Heart left ventricle (tissue), 16 donors: ENCODE measurements at places on chromosomes 12 and 14. TPM values are rescaled to one million over a fixed set of nuclear protein-coding genes. Genes with fewer than 3 reads are reported as not detected.

- H3K36me3 ChIP-seq: peaks cover 7% of the 10 kb centered on the region
- H3K27ac ChIP-seq: peak overlapping the region; percentile 87
- DNase-seq: no peak
- H3K4me1 ChIP-seq: peaks cover 4% of the 10 kb centered on the region
- no peaks in the 10 kb centered on the region for H3K27me3 ChIP-seq
Measured at GRCh38 chr12:50926415-50926814, 25.9 kb upstream of the HIGD1C start.

- no peaks in the 10 kb centered on the region for H3K27me3 ChIP-seq
- H3K27ac ChIP-seq: peak within 1 kb of the TSS; percentile 95
- H3K4me3 ChIP-seq: peak within 1 kb of the TSS; percentile 65
- peak; percentile 83 for DNase-seq
- no peaks in the 10 kb centered on the region for H3K4me1 ChIP-seq
Measured at GRCh38 chr12:20368114-20368650, at the start of gene PDE3A. Gene PDE3A (plus strand): TSS chr12:20368537. CDS start chr12:20369285, 748 bp downstream.

Gene CMTM5
- 0.32 TPM for total RNA-seq

DNA sequence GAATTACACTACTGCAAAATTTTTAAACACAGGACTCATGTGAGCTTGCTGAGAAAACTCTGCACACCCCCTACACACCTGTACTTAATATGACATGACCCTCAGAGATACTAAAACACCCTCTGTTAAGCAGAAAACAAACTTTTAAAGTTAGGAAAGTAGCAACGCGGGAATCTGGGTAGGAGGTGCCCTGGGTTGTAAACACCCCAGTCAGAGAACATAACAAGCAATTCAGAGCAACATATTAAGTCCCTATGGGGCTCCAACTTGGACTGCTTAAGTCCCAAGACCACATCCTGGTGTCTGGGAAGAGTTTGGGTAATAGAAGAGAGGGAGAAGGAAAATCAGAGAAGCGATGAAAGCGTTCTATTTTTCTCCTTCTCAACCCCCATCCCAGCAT lies 1.2 kb downstream of the ATF7 start:
- peak overlapping the region; percentile 71 for H3K4me3 ChIP-seq
- no peaks in the 10 kb centered on the region for H3K36me3 ChIP-seq
- peaks cover 35% of the 10 kb centered on the region for H3K4me1 ChIP-seq
- DNase-seq: no peak
- H3K27me3 ChIP-seq: no peaks in the 10 kb centered on the region

DNA sequence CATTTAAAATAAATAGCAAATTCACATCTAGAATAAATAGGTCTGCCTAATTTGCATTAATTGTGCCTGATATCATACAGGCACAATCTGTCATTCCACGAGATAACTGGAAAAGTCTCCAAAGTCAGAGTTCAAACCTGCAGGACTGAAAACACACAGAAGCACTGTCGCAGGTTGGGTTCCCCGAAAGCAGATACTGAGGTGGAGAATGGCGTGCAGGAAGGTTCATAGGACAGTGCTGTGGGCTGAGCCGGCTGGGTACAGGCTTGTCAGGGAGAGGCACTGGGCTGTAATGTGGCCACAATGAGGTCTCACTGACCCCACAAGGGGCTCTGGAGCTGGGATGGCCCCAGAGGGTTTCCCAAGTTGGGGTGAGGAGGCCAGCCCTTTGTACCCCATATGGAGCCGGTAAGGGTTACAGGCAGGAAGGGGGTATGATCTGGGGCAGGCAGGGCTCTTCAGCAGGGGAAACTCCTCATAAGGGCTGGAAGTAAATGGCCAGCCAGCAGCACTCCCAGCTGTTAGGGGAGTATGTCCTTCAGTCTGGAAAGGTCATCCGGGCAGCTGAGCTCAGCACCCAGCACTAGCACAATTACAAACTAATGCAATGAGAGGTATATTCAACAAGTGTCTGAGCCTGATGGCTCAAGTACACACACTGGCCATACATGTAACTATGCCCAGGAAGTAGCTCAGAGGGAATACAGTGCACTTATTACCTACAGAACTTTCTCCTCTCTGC lies 68.5 kb downstream of the NT5DC3 start:
- H3K27ac ChIP-seq: no peak overlapping the region
- no peak for DNase-seq
- H3K27me3 ChIP-seq: no peaks in the 10 kb centered on the region
- no peaks in the 10 kb centered on the region for H3K4me1 ChIP-seq

DNA sequence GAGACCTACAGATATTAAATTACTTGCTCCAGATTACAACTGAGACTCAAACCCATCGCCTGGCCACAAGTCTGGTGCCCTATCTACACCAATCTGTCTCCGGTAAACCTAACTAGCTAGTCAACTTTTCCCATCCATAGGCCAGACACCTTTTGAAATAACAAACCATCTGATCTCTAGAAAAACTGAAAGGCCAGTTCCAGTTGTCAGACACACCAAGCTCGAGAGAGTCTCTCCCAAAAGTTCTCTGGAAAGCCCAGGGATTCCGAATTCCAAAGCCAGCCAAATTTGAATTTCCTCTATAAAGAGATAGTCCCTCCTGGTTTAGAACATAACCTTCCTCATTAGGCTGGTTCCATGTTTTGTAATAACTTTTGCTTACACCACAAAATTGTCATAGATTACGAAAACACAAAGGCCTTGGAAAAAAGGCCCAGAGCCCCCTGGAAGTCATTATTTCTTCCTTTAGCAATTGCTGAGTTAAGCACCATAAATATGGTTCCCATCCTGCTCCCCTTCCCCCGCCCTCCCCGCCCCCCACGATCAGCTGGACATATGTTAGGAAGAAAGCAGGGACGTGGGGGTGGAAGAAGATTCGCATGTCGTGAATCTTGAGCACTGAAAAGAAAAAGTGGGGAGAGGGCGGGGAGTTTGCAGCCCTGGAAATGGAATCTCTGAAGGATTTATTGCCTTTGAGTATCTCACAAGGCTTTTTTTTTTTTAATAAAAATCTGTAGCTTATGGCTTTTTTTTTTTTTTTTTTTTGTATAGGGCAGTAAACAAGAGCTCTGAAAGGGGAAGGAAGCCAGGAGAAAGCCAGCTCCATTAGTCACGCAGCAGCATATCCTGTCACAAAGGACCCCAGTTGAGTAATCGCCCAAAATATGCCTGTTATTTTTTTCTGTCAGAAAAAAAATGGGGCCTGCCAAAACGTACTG lies 110.4 kb downstream of the ZFP36L1 start:
- peak overlapping the region; percentile 83 for H3K27ac ChIP-seq
- H3K36me3 ChIP-seq: no peaks in the 10 kb centered on the region
- H3K27me3 ChIP-seq: no peaks in the 10 kb centered on the region
- peaks cover 37% of the 10 kb centered on the region for H3K4me1 ChIP-seq
- peak; percentile 74 for DNase-seq

Gene KRT72
- not detected for total RNA-seq

Gene CMA1
- not detected for total RNA-seq

Gene CLEC2B
- 3.5 TPM for total RNA-seq

Gene GPR137C
- 1.9 TPM for total RNA-seq

DNA sequence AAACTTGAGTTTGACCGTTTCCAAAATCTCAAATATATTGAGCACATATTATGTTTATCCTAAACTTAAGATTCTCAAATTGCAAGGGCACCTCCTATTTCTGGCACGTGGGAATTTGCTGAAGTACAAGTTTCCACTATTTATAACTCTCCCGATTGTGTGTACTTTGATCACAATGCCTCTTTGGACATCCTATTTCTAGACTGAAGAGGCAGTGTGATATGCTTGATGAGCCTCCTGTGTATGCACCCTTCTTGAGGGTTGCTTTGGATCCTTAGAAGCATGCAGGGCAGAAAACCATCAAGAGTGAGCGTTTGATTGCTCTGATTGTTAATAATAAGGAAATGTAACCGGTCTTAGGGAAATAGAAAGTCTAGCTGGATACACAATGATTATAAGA lies 218.9 kb upstream of the RBM19 start:
- H3K27ac ChIP-seq: no peak overlapping the region
- DNase-seq: no peak
- H3K4me1 ChIP-seq: no peaks in the 10 kb centered on the region

GRCh38 chr14:96038920-96039632 lies at the start of gene C14orf132:
Gene C14orf132 (plus strand): TSS chr14:96039362. CDS start chr14:96039501, 139 bp downstream.
- peak within 1 kb of the TSS; percentile 61 for H3K4me3 ChIP-seq
- H3K36me3 ChIP-seq: no peaks in the 10 kb centered on the region
- DNase-seq: peak; percentile 60
- H3K27me3 ChIP-seq: peaks cover 20% of the 10 kb centered on the region
- peak within 1 kb of the TSS; percentile 81 for H3K27ac ChIP-seq
- H3K4me1 ChIP-seq: peaks cover 9% of the 10 kb centered on the region

Gene TMEM117
- total RNA-seq: 7.9 TPM

DNA sequence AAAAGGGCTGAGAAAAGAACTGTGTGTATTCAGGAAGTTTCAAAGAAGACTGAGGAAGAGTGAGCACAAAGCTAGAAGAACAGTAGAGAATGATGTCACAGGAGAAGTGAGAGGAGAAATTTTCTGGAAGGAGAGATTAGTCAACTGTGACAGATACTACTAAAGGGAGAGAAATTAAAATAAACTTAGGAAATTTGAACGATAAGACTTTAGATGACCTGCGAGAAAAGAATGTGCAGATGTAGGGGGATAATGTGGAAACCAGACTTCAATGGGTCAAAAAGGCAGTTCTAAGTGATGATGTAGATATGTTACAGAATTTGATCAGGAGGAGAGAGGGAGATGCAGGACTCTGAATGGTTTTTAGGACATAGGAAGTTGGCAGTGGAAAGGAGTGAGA lies 287.4 kb downstream of the SYT1 start:
- H3K36me3 ChIP-seq: no peaks in the 10 kb centered on the region
- DNase-seq: no peak
- no peak overlapping the region for H3K4me3 ChIP-seq
- no peaks in the 10 kb centered on the region for H3K27me3 ChIP-seq
- H3K4me1 ChIP-seq: no peaks in the 10 kb centered on the region

DNA sequence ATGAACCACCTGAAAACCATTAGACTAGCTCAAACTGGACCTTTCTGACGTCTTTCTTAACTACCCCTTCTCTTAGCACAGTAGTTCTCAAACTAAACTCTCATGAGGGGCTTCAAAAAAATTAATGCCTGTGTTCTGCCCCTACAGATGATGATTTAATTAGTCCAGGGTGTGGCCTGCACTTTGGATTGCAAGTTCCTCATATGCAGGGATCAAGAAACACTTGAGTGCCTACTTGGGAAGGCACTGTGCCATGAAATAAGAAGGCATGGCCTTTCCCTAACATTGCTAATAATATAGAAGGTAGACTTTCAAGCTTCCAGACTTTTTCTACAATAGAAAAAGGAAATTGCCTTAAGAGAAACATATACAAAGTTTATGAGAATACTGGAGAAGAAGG lies 22.8 kb upstream of the KLHDC2 start:
- no peak overlapping the region for H3K27ac ChIP-seq
- no peak for DNase-seq
- no peak overlapping the region for H3K4me3 ChIP-seq
- H3K27me3 ChIP-seq: no peaks in the 10 kb centered on the region
- peaks cover 39% of the 10 kb centered on the region for H3K36me3 ChIP-seq

Gene PPM1H
- 4.2 TPM for total RNA-seq

DNA sequence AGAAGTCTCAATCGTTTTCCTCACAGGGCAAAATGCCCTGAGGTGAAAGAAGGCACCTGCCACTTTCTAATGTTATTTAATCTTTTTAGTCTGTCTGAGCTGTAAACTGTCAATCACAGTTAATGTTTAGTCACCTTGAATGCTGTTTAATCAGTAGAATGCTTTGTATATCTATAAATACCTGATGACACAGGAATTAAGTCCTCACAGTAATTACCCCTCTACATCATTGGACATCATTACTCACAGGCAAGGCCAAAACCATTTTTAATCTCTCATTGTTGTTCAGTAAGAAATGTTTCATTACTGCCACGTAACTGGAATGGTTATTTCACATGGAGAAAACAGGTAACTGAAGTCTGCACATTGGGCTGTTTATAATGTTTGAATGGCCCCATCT lies 178.8 kb downstream of the EXOC5 start:
- H3K4me1 ChIP-seq: no peaks in the 10 kb centered on the region
- no peaks in the 10 kb centered on the region for H3K36me3 ChIP-seq
- H3K27ac ChIP-seq: no peak overlapping the region

Gene KCNH3
- total RNA-seq: 0.29 TPM

GRCh38 chr14:96808619-96809406 lies 11.6 kb downstream of the VRK1 start:
- no peak overlapping the region for H3K27ac ChIP-seq
- no peak for DNase-seq
- H3K27me3 ChIP-seq: no peaks in the 10 kb centered on the region
- no peaks in the 10 kb centered on the region for H3K36me3 ChIP-seq

Gene USP30
- total RNA-seq: 17.5 TPM

Gene HSP90B1
- total RNA-seq: 166 TPM

- H3K4me3 ChIP-seq: no peak overlapping the region
- no peaks in the 10 kb centered on the region for H3K36me3 ChIP-seq
- no peak for DNase-seq
- H3K4me1 ChIP-seq: no peaks in the 10 kb centered on the region
- H3K27me3 ChIP-seq: no peaks in the 10 kb centered on the region
Measured at GRCh38 chr12:41962171-41962572, 182.5 kb downstream of the GXYLT1 start.

- H3K27me3 ChIP-seq: no peaks in the 10 kb centered on the region
- H3K4me1 ChIP-seq: no peaks in the 10 kb centered on the region
Measured at GRCh38 chr12:120916561-120916960, 12.4 kb upstream of the SPPL3 start.

- H3K36me3 ChIP-seq: no peaks in the 10 kb centered on the region
- H3K4me1 ChIP-seq: peaks cover 39% of the 10 kb centered on the region
- H3K27ac ChIP-seq: peak overlapping the region; percentile 15
- no peak overlapping the region for H3K4me3 ChIP-seq
- DNase-seq: no peak
Measured at GRCh38 chr12:18750085-18750484, 12.2 kb downstream of the CAPZA3 start.

DNA sequence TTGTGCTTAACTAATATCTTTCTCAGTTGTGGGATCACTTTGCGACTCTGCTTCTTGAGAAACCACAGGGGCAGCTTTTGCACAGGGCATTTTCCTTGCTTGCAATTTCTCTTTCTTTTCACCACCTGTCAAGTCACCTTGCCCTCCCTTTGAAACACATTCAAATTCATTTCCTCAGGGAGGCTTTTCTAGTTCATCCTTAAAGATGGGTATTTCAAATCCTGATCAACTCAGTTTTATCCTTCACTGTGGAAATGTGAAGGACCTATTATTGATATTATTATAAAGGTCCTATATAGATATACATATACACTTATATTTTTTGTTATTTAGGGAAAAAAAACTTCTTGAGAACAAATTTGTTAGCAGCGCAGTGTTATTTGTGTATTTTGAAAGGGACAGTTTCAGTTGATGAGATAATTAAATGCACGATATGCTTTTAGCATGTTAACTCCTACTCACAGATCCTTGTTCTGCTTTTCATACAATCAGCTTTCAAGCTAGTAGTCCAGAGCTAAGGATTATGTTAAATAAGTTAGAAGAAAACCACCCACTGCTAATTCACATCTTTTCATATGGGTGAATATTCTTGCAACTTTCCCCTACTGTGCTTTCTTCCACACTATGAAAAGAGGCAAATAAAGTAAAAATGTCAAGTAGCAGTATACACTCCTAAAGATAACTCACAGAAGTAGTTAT lies 501.4 kb upstream of the RGS6 start:
- no peak overlapping the region for H3K4me3 ChIP-seq
- DNase-seq: no peak
- no peaks in the 10 kb centered on the region for H3K27me3 ChIP-seq
- no peaks in the 10 kb centered on the region for H3K4me1 ChIP-seq
